AG09309 (cell line): ENCODE measurements at places on chromosomes 3 and 15.
A peak's percentile ranks its signal among the peaks of the same experiment; 100 is the strongest.

DNA sequence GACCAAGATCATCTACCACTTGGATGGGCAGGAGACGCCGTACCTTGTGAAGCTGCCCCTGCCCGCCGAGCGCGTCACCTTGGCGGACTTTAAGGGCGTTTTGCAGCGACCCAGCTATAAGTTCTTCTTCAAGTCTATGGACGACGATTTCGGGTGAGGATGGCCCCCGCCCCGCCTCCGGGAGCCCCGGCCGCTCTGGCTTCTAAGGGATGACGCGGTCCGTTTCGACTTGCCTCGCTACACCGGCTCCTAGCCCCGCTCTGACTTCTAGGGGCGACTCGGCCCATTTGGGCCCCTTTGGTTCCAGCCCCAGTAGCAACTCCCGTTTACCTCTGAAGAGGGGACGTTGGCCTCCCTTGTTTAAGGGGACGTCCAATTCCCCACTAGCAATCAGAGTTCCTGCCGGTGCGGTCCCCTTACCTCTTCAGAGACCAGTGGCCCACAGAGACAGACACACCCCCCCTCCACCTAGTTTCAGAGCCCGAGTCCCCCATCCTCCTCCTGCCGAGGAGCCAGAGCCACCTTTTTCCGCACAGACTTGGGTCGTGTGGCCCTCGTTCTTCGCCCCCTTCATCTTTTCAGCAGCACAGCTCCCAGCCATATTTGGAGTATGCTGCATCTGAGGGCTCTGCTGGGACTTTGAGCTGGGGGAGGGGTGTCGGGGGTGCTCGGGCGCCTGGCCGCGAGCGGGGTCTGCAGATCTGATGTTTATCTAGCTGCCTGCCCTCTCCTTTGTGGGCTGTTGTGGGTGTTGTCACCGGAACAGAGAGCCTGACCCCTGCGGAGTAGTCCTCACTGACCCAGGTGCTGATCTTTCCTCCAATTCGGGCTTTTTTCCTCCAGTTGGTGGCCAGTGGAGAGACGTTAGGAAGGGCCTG is 706 bp downstream of the DVL3 start:
- DNase-seq: no peak

GRCh38 chr3:52742418-52743041 is 28.2 kb downstream of the NEK4 start:
- DNase-seq: no peak

- no peak for DNase-seq
Observed at GRCh38 chr3:21484828-21485144, 266.2 kb downstream of the ZNF385D start.

DNA sequence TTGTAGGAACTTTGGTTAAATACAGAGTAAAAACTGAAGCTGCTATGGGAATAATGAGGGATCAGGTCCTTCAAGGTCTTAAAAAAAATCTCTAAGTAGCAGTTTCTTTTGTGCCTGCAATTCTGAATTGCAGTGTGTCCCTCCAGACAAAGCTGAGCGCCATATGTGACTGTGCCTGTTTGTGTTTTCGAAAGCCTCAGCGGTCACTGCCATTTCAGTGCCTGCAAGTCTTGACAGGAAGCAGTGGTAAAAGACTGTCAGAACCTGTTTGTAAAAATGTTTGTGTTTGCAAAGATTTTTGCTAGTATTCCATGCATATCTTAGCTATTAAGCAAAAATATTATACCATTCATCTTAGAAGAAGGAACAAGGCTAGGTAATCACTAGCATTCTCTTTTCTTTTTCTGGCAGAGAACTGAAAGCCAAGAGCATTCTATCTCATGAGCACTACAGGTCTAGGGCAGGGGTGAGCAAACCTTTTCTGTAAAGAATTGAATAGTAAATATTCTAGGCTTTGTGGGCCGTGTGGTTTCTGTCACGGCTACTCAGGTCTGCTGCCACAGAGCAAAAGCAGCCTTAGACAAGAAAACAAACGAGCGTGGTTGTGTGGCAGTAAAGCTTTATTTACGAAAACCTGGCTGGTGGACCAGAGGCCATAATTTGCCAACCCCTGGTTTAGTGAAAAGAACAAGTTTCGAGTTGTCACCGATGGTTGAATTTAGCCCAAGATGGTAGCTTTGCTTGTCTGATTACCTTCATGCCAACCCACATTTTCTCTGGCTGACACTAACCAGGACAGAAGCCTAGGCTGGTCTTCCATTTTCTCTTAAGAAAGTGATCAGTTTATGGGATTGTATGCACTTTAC is 134.4 kb downstream of the CACNA1D start:
- DNase-seq: no peak

- no peak for DNase-seq
Observed at GRCh38 chr3:111339017-111339416, 203.0 kb upstream of the CD96 start.

DNA sequence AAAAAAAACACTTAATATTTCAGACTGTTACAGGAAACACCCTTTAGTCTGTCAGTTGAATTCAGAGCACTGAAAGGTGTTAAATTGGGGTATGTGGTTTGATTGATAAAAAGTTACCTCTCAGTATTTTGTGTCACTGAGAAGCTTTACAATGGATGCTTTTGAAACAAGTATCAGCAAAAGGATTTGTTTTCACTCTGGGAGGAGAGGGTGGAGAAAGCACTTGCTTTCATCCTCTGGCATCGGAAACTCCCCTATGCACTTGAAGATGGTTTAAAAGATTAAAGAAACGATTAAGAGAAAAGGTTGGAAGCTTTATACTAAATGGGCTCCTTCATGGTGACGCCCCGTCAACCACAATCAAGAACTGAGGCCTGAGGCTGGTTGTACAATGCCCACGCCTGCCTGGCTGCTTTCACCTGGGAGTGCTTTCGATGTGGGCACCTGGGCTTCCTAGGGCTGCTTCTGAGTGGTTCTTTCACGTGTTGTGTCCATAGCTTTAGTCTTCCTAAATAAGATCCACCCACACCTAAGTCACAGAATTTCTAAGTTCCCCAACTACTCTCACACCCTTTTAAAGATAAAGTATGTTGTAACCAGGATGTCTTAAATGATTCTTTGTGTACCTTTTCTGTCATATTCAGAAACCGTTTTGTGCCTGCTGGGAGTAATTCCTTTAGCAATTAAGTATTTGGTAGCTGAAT is 17.9 kb downstream of the TMEM43 start:
- no peak for DNase-seq

DNA sequence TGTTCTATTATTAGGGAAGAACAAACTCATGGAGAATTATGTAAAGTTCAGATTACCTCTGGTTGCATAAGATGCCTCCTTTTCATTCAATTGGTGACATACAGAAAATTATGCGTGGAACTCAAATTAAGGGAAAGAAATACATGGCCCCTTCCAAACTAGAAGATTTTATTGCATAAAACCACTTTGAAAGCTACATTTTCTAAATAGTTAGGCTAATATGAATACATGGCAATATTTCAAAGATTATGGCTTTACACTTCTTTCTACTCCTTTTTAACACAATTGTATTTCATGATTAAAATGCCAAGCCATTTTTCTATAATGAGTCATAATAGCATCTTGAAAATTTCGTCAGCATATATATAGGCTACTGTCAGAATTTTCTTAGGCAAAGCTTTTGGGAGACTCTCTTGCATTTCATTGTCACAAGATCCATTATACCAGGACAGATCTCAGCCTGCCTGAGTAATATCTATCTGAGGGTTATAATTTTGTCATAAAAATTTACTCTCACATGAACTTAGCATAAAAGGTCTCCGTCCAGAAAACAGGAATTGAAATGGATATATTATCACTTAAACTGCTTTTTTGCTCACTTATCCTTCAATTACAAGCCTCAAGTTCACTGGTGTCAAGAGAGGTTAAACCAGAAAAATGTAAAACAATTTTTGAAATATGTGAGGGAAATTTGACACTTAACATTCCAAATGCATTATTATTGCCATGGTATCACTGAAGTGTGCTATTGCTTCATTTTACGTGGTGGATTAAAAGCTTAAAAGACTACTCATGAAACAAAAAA is 37.1 kb downstream of the CPA3 start:
- peak; percentile 46 for DNase-seq

GRCh38 chr3:11214451-11214978 is 57.7 kb upstream of the ATG7 start:
- no peak for DNase-seq

DNA sequence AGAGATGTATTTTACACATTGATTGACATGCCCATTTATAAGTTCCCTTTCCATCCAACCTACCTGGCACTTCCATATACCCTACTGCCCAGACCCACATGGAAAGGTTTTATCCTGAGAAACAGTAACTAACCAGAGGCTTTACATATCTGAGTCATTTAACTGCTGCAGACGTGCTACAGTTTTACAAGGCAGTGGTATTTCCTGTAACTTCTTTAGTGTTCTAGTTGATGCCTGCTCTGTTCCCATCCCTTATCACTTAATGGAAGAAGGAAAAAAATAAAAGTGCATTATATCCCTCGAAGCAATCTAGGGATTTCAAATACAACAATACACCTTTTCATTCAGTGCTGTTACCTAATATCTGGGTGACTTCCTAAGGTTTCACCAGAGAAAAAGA is 107.1 kb downstream of the TMCO5A start:
- peak; percentile 78 for DNase-seq

DNA sequence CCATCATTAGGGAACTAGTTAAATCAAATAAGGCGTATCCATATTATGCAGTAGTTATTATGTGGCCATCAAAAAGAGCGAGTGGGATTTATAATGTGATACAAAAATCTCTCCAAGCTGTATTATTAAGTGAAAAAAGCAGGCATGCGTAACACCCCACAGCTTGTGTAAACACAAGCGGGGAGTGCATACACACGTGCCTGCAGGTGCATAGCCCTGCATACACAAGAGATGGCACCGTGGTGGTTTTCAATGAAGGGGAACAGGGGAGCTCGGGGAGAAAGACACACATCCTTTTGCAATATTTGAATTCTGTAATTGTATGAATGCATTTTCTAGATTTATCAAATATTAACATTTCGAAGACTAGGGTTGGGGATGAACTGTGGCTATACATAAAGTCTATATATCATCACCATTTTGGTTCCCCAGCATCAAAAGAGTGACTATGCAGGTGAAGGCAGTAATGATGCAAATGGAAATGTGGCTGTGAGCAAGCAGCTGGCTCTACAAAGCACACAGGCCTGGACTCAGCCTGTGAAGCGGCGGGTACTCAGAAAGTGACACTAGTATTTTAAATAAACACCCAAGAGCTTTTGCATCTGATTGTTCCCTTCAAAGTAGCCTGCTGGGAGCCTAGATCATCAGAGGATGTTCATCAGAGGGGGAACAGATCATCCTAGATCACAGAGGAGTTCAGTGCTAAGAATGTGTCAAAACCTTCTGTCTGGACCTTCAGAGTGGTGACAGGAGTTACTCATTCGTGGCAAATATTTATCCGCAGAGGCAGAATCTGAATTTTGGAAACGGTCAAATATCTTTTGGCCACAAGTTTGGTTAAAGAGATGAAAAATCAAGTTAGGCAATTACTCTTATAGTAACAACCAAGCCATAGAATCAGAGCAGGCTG is 9.4 kb upstream of the KIF7 start:
- DNase-seq: no peak

DNA sequence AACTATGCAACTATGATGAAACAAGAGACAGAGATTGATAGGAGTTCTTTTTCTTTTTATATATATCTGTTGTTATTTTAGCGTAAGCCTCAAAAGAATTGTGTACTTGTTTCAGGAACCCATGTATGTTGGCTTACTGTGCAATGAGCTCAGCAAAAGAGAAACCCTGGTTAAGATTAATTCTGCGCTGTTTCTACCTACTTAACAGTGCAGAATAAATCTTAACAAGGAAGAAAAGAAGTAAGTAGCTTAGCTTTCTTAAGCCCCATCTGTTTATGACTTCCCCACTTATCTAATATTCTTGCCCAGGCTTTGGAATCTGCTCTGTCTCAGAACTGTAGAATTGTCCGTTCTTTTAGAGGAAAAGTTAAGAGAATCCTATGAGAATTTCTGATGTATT is 27.4 kb downstream of the ECT2 start:
- DNase-seq: no peak

GRCh38 chr3:60431599-60431958 is 819.7 kb downstream of the FHIT start:
- DNase-seq: no peak

GRCh38 chr15:40958723-40959122 is 5.5 kb downstream of the CHAC1 start:
- DNase-seq: no peak

DNA sequence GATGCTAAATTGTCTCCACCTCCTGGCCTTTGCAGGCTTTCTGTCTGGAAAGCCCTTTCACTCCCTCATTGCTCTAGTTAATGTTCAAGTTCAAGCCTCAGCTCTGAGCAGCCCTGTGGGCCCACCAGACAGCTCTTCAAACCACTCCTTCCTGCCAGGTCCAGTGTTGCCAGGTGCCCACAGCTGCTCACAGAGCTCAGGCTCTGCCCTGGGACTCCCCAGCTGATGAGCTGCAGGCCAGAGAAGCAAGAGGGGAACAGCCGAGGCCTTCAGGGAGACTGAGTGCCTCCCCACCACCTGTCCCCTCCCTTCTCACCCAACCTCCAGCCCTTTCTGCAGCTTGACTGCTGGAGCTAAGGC is 1.3 kb upstream of the ZBTB47 start:
- no peak for DNase-seq

GRCh38 chr3:191356631-191357439 is 26.5 kb upstream of the UTS2B start:
- DNase-seq: no peak

DNA sequence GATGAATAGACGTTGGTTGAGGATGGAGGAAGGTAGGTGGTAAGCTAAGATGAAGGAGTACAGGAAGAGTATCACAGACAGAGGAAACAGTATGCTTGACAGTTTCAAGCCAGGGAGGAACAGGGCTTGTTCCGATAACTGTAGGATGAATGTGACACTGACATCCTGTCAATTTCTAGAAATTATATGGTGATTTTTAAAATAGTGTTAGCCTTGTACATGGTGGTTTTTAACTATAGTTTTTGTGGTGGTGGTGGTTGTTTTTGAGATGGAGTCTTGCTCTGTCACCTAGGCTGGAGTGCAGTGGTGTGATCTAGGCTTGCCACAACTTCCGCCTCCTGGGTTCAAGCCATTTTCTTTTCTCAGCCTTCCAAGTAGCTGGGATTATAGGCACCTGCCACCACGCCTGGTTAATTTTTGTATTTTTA is 92.8 kb downstream of the FNDC3B start:
- DNase-seq: no peak

DNA sequence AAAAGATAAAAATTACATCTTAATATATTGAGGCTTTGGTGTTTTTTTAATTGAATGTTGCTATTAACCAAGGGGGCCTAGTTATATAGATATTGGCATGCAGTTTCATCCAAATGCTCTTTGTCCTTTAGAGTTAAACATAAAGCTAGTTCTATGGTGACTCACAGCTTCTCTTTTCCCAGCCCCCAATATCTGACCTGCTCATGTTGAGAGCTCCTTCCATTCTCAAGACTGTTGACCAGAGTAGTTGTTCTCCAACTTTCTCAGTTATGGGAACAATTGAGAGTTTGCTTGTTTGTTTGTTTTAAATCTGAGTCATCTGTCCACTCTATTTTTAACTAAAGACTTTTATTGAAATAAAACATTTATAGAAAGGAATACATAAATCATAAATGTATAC is 15.8 kb upstream of the RARB start:
- no peak for DNase-seq

- no peak for DNase-seq
Observed at GRCh38 chr15:33894193-33894592, 74.1 kb upstream of the CHRM5 start.
